ENCODE measurements at places on chromosomes 5 and 9.
A peak's percentile ranks its signal among the peaks of the same experiment; 100 is the strongest.

- DNase-seq: no peak
These were observed 2.9 kb downstream of the SLC45A2 start for GRCh38 chr5:33981408-33982162.

GRCh38 chr5:173248481-173248880 is 13.5 kb upstream of the NKX2-5 start:
- DNase-seq: no peak

DNA sequence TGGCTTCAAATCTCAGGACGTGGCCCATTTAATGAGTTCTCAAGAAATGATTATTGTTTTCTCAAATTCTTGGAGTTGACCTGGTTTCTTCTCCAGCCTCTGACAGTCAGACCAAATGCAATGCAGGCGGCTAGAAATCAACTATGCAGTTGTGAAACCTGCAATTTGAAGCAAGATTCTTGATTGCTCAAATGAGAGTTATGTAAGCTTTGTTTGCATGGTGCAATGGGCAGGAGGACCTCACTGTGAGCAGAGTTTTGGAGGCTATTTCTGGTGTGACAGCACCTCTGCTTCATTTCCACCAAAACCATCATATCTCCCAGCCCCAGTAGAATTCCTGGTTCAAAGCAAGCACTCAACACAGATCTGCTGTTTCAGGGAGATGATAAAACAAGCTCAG is 500.0 kb upstream of the KLF4 start:
- DNase-seq: no peak

DNA sequence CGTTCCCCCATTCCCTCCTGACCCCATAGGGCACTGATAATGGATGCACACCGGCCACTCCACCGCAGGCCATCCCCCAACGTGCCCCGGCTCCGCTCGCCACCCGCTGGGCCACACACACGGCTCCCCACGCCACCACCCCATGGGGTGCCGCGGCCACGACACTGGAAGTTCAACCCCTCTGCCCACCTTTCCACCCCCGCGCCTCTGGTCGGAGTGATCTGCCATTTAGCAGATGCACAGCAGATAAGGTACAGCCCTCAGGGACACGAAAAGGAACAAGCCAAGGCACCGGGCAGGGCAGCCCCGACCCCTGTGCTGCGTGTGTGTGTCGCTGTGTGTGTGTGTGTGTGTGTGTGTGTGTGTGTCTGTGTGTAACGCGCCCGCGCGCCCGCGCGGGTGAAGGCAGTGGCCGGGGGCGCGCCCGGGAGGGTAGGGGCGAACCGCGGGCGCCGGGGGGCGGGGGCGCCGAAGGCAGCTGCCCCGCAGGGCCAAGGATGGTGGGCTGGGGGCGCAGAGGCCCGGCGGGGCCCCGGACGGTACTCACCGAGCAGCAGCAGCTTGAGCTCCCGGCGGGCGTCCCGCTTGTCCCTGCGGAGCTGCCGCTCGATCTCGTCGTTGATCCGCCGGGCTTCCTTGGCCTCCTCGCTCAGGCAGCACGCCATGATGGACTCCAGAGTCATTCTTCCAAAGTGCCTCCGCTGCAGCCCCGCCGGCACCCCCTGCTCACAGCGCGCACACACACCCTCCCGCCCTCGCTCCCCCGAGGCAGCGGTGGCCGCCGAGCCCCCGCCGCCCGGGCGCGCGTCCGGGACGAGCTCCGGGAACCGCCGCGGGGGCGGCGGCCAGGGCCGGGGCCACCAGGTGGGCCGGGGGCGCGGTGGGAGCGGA is 813 bp downstream of the GNAQ start:
- DNase-seq: peak; percentile 72

GRCh38 chr5:52787600-52788504 is at the start of the genes ITGA1 and PELO:
Gene ITGA1, plus strand, starts transcription at chr5:52787916. Its CDS starts 438 bp downstream, at chr5:52788354.
Gene PELO, plus strand, starts transcription at chr5:52787916. Its CDS starts 12,479 bp downstream, at chr5:52800395.
- peak; percentile 21 for DNase-seq

DNA sequence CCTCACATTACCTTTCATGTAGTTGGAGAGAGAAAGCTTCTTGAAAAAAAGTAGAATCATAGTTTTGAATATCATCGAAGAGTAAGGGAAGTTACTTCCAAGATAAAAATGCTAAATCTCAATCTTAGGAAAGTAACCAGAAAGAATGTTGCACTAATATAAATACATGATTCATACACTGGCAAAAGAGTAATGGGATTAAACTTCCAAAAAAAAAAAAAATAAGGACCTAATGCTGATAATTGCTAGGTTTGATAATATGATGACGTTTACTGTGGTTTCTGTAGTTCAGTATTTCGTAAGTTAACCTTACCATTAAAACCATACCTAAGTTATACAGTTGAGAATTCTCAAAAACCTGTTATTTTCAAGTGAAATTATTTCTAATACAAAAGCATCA is 573.8 kb upstream of the CDH9 start:
- no peak for DNase-seq

- peak; percentile 40 for DNase-seq
These were observed 25.8 kb downstream of the TJP2 start for GRCh38 chr9:69199769-69200470.

DNA sequence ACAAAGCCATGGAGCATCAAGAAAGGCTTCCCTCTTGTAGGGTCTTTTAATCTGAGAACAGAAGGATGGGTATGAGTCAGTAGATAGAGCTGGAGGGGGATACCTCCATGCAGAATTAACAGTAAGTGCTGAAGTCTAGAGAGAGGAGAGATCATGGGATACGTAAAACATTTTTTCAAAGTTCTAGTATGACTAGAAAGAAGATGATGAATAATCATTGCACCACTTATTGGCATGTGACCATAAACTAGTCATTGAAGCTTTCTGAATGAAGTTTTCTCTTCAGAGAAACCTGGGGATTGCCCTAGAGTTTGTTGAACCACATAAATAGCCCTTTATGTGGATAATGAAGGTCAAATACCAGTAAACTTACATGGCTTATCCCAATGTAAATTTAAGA is 48.6 kb upstream of the PTPRD start:
- no peak for DNase-seq

- no peak for DNase-seq
These were observed 11.7 kb downstream of the MAP3K1 start for GRCh38 chr5:56827049-56827448.
